HS-27A (cell line): ENCODE measurements at places on chromosomes 2 and 18.

DNA sequence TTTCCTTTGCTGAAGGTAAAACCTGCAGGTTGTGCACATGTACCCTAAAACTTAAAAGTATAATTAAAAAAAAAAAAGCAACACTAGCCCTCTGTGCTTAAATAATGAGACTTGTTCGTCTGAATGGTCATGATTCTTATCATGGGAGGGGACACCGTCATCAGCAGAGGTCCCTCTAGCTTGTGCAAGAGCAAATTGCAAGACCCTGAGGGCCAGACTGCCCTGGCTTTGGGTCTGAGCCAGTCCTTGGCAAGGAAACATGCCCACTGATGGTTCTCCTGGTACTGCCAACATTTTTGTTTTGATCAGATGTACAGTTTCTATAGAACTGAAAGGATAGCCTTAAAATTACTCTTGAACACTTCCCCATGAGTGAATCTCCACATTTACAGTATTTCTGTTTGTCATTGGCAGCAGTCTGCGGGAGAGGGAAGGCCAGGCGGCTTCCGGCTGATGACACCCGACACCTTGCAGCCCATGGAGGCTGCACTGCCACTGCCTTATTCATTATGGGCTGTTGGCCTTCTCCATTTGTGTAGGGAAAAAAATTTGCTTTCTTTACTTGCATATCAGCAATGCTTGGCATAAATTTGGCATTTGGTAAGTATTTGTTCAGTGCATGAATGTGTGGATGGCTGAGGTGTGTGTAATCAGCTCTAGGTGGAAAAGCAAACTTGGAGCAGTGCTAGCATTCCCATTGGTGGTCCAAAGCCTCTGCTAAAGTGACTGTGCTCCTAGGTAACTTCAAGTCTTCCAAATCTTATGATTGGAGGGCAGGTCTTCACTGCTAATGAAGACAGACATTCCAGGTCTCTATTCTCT, 161.6 kb upstream of the ALKAL2 start:
- DNase-seq = no peak

- no peak for DNase-seq
Observed at GRCh38 chr2:160282063-160282580, 82.0 kb upstream of the ITGB6 start.

DNA sequence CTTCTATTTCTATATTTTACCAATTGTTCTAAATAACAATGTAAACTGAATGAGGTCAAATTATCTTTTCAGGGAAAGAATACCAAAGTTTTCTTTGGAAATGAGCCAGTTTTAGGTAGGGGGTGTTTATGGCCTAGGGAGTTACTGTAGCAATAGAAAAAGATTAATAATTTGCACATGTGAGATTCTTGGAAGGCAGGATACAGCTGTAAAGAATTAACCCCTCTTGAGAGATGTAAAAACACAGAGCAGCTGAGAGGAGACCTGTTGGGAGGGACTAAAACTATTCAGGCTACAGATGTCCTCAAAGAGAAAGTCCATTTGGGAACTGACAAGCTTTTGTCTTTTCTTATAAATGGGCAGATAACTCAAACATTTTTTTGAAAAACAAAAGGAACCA, 182.2 kb downstream of the FIGN start:
- DNase-seq = no peak

- DNase-seq = no peak
Observed at GRCh38 chr2:135485441-135485840, 45.6 kb downstream of the ZRANB3 start.

DNA sequence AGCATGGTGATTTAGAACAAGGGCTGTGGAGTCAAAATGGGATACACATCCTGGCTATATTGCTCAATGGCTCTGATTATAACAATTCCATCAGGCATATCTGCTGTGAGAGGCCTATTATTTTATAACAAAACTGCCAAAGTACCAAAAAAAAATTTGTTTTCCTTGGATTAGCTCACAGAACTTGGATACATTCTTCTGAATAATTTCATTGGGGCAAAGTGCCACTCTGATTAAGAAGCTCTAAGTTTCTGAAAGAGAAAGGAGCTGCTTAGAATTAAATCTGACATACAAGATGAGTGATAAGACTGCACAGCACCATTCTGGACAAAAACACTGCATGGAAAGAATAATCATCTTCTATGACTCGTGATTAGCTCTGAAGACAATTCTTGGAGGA, 85.7 kb downstream of the SMC6 start:
- no peak for DNase-seq

DNA sequence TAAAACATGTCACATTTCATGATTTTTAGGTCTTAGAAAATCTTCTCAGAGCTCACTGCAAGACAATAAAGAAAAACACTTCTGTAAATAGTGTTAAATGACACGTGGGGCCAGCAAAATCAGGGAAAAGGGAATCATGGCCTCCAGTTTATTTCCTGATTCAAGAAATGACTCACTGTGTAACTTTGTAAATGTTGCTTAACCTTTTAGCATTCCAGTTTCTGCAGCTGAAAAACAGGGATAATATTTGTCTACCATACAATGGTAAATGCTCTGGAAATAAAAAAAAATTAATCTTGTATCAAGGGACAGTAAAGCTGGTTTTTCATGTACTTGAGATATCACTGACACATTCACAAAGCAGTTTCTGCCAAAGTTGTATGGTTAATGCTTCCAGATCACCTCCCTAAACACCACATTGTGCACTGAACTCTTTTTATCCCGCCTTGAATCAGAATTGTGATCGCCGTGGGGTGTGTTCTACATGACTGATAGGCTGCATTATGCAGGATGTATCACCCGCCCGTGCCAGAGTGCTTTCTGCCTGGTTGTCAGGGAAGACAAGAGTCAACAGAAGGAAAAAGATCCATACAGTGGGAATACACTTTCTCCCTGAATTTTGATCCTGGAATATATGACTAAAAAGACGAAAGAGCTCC, 238.8 kb downstream of the IKZF2 start:
- DNase-seq = no peak

- no peak for DNase-seq
Observed at GRCh38 chr2:60843006-60843405, 38.4 kb upstream of the REL start.

DNA sequence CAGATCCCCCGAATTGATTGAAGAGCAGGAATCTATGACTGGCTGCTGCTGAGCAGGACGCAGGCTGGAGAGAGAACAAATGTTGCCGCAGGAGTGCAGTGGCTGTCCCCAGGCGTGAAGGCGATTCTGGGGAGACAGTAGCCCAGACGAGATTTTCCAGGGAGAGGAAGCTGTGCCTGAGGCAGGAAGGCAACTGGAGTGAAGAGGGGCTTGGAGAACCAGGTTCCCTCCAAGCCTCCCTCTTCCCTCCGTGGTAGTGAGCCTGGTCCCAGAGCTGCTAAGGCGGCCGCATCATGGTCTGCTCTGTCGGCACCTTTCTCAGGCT, 1.3 kb upstream of the NPPC start:
- no peak for DNase-seq

DNA sequence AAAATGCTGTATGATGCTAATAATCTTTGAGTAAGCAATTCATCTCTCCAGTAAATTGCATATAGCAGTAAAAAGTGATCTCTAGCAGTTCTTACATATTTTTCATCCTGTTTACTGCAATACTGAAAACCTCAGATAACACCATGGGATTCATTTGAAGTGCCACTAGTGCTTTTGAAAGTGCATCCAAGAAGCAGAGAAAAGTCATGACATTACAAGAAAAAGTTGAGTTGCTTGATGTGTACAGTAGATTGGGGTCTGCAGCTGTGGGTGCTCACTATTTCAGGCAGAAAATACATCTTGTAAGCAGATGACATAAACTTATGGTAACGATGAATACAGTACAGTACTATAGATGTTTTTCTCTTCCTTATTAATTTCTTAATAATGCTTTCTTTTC, 1984.9 kb upstream of the LRRTM1 start:
- no peak for DNase-seq

DNA sequence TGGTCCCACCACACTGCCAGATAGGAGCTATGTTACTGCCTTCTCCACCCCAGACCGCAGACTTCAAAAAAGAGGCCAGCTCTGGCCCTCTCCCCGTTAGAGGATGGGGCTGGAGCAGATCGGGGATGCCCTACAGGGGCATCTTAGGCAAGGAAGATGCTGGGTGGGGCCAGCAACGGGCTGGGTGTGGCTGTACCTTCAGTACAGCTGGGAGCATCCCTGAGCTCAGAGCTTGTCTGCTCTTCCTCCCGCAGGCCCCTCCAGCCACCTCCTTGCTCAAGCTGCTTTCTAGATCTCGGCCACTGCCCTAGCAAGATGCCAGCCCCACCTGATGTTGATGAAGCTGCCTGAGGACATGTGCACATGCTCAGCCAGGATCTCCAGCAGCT, 9.8 kb downstream of the PTPRN start:
- no peak for DNase-seq

DNA sequence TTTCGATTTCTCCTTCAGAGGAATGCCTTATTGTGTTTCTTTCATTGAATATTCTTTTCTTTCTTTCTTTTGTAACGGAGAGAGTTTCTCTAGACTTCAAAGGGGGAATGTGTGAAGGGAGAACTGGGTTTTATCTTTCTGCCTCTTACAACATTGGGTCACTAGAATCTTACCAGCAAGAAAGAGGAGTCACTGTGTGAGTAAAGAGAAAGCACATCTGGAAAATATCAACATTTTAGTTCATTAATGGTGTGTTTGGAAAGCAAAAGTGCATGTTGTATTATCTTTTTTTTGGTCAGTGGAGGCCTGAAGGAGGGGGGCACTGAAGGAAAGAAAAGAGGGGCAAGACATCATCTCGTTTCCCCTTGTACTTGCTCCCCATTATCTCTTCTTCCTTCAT, 86.6 kb upstream of the THOC1 start:
- DNase-seq = no peak
